ENCODE measurements at places on chromosomes 5 and 9. TPM values are rescaled to one million over a fixed set of nuclear protein-coding genes. Genes with fewer than 3 reads are reported as not detected.

- H3K27me3 ChIP-seq, result no peaks in the 10 kb centered on the region
- no peak overlapping the region for H3K4me3 ChIP-seq
- peaks cover 42% of the 10 kb centered on the region for H3K36me3 ChIP-seq
- DNase-seq, result no peak
Measured at GRCh38 chr5:138021771-138022170, 11.1 kb downstream of the FAM13B start.

DNA sequence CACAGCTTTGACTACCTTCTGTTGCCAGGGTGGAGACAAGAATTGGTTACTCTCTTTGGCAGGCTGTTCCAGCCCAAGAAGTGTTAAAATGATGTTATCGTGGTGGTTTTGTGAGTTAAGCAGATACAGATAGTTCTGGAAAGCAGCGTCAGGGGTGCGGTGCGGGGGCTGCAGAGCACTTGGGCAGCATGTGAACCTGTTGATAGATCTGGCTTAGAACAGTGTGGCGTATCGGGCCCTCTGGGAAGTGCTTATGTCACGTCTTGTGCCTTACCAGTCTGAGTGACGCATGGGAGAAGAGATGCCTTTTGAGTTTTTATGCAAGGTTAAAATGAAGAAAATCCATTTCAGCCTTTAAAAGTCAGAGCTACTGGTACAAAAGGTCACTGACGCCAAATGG lies 152.5 kb downstream of the PRKACG start:
- H3K27me3 ChIP-seq, result no peaks in the 10 kb centered on the region
- no peak overlapping the region for H3K27ac ChIP-seq
- no peaks in the 10 kb centered on the region for H3K36me3 ChIP-seq
- peaks cover 4% of the 10 kb centered on the region for H3K4me1 ChIP-seq

GRCh38 chr9:214648-215493 lies at the start of gene DOCK8:
DOCK8 (plus strand) TSS chr9:214865; CDS start chr9:214977, 112 bp downstream.
- peak; percentile 88 for DNase-seq
- H3K36me3 ChIP-seq, result no peaks in the 10 kb centered on the region
- H3K4me1 ChIP-seq, result peaks cover 19% of the 10 kb centered on the region
- peak within 1 kb of the TSS; percentile 57 for H3K4me3 ChIP-seq
- H3K27me3 ChIP-seq, result no peaks in the 10 kb centered on the region
- H3K27ac ChIP-seq, result peak within 1 kb of the TSS; percentile 92

GRCh38 chr9:6941501-6941900 lies 183.7 kb downstream of the KDM4C start:
- no peak overlapping the region for H3K27ac ChIP-seq
- no peak overlapping the region for H3K4me3 ChIP-seq
- DNase-seq, result no peak
- H3K27me3 ChIP-seq, result no peaks in the 10 kb centered on the region
- H3K4me1 ChIP-seq, result no peaks in the 10 kb centered on the region
- no peaks in the 10 kb centered on the region for H3K36me3 ChIP-seq

DNA sequence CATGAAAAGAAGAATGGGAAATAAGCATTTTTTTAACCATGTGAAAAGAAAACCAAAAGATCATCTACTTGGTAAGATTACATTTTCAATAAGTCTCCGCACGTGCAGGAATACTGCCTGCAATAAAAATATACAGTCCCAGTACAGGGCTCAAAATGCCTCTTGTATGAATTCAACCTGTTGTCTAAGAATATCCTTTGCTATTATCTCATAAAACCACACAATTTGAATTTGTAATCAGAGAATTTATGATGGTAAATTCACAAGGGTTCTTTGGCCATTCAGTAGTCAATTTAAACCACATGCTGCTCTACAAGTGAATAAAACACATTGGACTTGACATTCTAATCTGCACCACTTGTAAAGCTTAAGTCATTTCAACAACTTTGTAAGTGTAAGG lies 46.6 kb downstream of the ST8SIA4 start:
- no peaks in the 10 kb centered on the region for H3K27me3 ChIP-seq
- no peak overlapping the region for H3K4me3 ChIP-seq
- DNase-seq, result no peak
- H3K27ac ChIP-seq, result no peak overlapping the region
- no peaks in the 10 kb centered on the region for H3K4me1 ChIP-seq

DNA sequence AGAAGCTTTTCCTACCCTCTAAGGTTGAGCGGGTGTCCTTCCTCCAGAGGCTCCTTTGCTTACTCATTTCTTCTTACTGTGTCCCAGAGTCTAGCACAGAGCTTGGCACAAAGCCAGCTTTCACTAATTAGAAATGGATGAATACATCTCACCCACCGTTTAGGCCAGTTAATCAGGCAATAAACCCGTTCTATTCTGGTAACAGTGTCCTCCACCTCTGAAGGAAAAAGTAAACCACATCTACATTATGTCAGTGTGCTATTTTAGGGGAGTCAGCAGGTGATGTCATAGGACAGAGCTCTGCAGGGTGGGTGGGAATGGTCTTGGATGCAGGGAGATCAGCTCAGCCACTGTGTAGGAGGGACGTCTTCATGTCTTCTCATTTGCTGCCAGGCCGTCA lies 109.2 kb downstream of the OSTF1 start:
- no peaks in the 10 kb centered on the region for H3K4me1 ChIP-seq
- DNase-seq, result no peak
- H3K27ac ChIP-seq, result no peak overlapping the region

DNA sequence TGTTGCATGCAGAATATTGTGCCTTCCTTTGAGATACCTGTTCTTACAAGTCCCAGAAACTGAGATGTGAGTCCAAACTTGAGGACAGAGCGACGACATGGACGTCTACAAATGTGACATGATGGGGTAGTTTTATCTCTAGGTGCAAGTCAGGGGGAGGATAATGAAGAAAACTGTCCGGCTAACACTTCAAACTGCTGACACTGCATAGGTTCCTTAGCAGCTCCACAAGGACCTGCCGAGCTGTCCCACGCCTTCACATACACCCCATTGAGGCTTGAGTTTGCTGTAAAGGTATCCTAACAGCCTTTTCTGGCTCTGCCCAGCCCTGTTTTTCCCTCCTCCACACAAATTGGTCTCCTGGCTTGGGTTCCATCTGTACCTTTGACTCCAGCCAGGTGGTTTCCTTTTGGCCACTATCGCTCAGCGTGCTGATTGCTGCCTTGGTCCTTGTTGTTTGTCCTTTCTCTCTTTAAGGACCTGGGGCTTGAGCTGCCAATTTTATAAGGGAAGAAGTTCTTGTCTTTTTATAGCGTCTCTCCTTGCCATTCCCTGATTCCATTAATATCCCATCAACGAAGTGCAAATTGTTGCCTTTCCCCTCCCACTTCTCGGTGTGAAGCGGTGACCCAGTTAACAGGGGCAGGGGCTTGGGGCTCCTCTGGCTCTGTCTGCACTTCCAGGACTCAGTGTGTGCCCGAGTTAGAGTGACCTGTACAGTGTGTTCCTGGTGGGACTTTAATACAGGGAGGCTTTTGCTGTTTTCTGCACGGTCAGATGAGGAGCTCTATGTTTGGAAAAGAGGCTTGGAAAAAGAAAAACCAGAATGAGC lies 100.3 kb downstream of the PCSK1 start:
- H3K36me3 ChIP-seq, result no peaks in the 10 kb centered on the region
- H3K27me3 ChIP-seq, result peaks cover 12% of the 10 kb centered on the region
- DNase-seq, result no peak
- no peaks in the 10 kb centered on the region for H3K4me1 ChIP-seq
- H3K4me3 ChIP-seq, result no peak overlapping the region

GRCh38 chr5:453725-454481 lies 10.9 kb downstream of the EXOC3 start:
- no peak for DNase-seq
- H3K36me3 ChIP-seq, result peaks cover 87% of the 10 kb centered on the region
- H3K27me3 ChIP-seq, result no peaks in the 10 kb centered on the region
- H3K4me3 ChIP-seq, result no peak overlapping the region

GRCh38 chr5:132221781-132222648 lies 5.6 kb downstream of the P4HA2 start:
- peaks cover 11% of the 10 kb centered on the region for H3K4me1 ChIP-seq
- DNase-seq, result no peak
- no peak overlapping the region for H3K27ac ChIP-seq
- H3K36me3 ChIP-seq, result peaks cover 9% of the 10 kb centered on the region
- no peaks in the 10 kb centered on the region for H3K27me3 ChIP-seq

DNA sequence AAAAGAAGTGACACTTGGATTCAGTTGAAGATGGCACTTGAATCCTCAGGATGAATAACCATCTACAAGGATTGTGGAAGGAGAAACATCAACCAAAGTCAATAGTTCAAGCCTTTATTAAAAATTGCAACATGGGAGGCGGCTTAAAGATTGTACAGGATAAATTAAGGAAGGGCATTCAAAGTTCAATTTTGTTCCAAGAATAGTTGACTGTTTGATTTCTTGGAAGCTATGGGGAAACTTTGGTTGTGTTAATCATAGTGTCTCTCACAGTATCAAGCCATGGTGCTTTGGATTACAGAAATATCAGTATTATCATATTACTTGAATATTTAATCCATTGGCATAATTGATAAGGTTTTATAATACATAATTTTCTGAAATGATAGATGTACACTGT lies 1844.3 kb downstream of the MAT2B start:
- no peaks in the 10 kb centered on the region for H3K36me3 ChIP-seq
- no peak overlapping the region for H3K4me3 ChIP-seq
- H3K27me3 ChIP-seq, result no peaks in the 10 kb centered on the region
- no peak for DNase-seq
- no peak overlapping the region for H3K27ac ChIP-seq

DNA sequence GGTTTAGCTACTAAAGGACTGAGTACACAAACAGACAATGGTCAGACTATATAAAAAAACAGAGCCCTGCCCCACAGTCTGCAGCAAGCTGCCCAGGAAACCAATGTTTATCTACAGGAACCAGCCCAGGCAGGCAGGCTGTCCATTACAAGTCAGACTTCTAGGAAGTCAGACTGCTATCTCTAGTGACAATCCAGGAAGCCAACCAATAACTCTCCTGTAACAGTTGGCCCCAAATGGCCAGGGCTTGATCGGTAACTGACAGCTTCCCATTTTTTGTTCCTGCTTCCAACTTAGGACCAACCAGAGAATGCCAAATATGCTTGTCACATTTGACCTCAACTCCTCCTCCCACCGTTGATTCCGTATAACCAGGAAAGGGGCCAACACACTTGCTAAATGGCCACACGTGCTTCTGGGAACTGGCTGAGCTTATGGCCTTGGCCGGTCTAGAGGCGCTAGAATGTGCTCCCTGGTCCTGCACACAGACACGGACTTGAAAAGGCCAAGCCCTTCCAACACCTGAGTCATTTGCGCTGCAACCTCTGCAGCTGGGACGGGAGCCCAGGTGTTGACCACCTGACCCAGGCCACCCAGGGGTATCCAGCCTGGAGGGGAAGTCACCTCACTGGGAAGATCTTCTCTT lies 79.6 kb upstream of the CDK20 start:
- DNase-seq, result no peak
- no peaks in the 10 kb centered on the region for H3K36me3 ChIP-seq
- H3K27me3 ChIP-seq, result no peaks in the 10 kb centered on the region
- H3K4me3 ChIP-seq, result no peak overlapping the region
- no peaks in the 10 kb centered on the region for H3K4me1 ChIP-seq

GRCh38 chr5:143226361-143226760 lies 177.1 kb downstream of the NR3C1 start:
- peaks cover 15% of the 10 kb centered on the region for H3K4me1 ChIP-seq
- no peak overlapping the region for H3K27ac ChIP-seq
- H3K27me3 ChIP-seq, result no peaks in the 10 kb centered on the region
- DNase-seq, result no peak
- H3K4me3 ChIP-seq, result no peak overlapping the region

DNA sequence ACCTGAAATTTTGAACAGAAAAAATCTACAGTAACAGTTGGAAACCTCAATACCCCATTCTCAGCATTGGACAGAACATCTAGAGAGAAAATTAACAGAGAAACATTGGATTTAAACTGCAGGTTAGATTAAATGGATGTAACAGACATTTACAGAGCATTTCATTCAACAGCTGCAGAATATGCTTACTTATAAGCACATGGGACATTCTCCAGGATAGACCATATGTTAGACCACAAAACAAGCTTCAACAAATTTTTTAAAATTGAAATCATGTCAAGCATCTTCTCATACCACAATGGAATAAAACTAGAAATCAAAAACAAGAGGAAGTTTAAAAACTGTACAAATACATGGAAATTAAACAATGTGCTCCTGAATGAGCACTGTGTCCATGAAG lies 316.3 kb downstream of the FAM170A start:
- no peaks in the 10 kb centered on the region for H3K36me3 ChIP-seq
- DNase-seq, result no peak
- H3K27me3 ChIP-seq, result no peaks in the 10 kb centered on the region
- no peaks in the 10 kb centered on the region for H3K4me1 ChIP-seq
- no peak overlapping the region for H3K27ac ChIP-seq

- DNase-seq, result no peak
- no peaks in the 10 kb centered on the region for H3K36me3 ChIP-seq
- H3K4me1 ChIP-seq, result no peaks in the 10 kb centered on the region
- H3K4me3 ChIP-seq, result no peak overlapping the region
- no peaks in the 10 kb centered on the region for H3K27me3 ChIP-seq
- no peak overlapping the region for H3K27ac ChIP-seq
Measured at GRCh38 chr5:109910874-109911273, 221.1 kb downstream of the MAN2A1 start.

DNA sequence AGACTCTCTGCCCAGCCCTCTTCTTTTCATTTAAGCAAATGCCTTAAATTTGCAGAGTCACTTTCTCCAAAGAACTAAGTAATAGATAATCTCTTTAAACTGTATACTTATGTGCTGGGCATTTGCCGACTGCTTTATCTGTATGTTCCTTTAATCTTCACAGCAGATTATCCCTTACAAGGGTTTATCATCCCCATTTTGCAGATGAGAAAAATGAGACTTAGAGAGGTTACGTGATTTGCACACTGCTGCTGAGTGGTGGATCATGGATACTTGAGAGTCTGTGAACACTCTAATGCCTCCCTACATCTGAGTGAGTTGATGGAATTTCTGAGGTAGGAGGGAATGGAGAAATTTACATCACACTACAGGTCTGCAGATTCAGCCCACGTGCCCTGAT lies 4.2 kb downstream of the ZNF79 start:
- H3K27me3 ChIP-seq, result no peaks in the 10 kb centered on the region
- no peak for DNase-seq

GRCh38 chr9:136138566-136138965 lies 19.9 kb upstream of the TMEM250 start:
- peaks cover 3% of the 10 kb centered on the region for H3K4me1 ChIP-seq
- H3K36me3 ChIP-seq, result no peaks in the 10 kb centered on the region
- no peak overlapping the region for H3K4me3 ChIP-seq
- H3K27ac ChIP-seq, result no peak overlapping the region
- H3K27me3 ChIP-seq, result peaks cover 21% of the 10 kb centered on the region

GRCh38 chr5:164672931-164673694 lies 1167.7 kb downstream of the MAT2B start:
- no peaks in the 10 kb centered on the region for H3K4me1 ChIP-seq
- H3K27me3 ChIP-seq, result no peaks in the 10 kb centered on the region
- no peak for DNase-seq
- no peak overlapping the region for H3K27ac ChIP-seq
- H3K36me3 ChIP-seq, result no peaks in the 10 kb centered on the region
- H3K4me3 ChIP-seq, result no peak overlapping the region

Gene FOXE1
- not detected for total RNA-seq

Gene AGXT2
- total RNA-seq, result not detected

Gene GFI1B
- 73.4 TPM for total RNA-seq

Gene ORM1
- total RNA-seq, result 3.4 TPM

Gene IRGM
- not detected for total RNA-seq

Gene TMEM215
- not detected for total RNA-seq

Gene NADK2
- total RNA-seq, result 34.6 TPM

Gene SRP19
- 52.5 TPM for total RNA-seq

Gene PAPPA
- 0.20 TPM for total RNA-seq

Gene INSYN2B
- not detected for total RNA-seq

Gene PKD2L2
- total RNA-seq, result not detected

Gene CARD9
- 35.6 TPM for total RNA-seq

Gene OGN
- 0.16 TPM for total RNA-seq

Gene PCDHA6
- not detected for total RNA-seq

Gene COL23A1
- 0.09 TPM for total RNA-seq

Gene PHYHD1
- total RNA-seq, result 0.58 TPM

Gene LRRTM2
- not detected for total RNA-seq
